ENCODE measurements at places on chromosomes 2 and 18.
A peak's percentile ranks its signal among the peaks of the same experiment; 100 is the strongest.

- H3K4me1 ChIP-seq = peaks cover 91% of the 10 kb centered on the region
- no peak for DNase-seq
- peaks cover 8% of the 10 kb centered on the region for H3K36me3 ChIP-seq
Measured at GRCh38 chr2:134177351-134177931, 76.4 kb upstream of the MGAT5 start.

- H3K27me3 ChIP-seq = no peaks in the 10 kb centered on the region
- no peak for DNase-seq
- H3K27ac ChIP-seq = no peak overlapping the region
- H3K4me1 ChIP-seq = no peaks in the 10 kb centered on the region
Measured at GRCh38 chr2:113776949-113777348, 20.5 kb upstream of the SLC35F5 start.

DNA sequence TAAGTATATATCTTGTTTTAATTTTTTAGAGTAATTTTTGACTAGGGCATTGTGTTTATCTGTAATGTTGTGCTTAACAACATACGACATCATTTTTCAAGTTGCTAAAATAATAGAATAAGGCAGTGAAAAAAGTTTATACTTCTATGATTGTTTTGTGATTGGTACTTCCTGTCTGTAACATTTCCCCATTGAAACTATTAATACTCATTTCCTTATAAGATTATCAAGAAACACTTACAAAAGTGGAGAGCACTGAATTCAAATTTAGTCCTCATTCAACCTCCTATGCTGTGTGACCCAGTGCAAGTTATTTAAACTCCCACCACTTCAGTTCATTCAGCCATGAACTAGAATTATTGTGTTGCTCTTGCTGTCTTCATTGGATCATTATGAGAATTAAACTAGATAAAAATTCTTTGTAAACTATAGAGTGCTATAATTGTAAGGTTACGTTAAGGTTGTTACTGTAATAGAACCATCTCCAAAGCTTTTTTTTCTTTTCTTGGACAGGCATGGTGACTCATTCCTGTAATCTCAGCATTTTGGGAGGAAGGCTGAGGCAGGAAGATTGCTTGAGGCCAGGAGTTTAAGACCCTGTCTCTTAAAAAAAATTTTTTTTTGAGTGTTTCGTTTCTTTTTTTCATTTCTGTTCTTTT, 2.8 kb downstream of the ETAA1 start:
- H3K27ac ChIP-seq = no peak overlapping the region
- no peaks in the 10 kb centered on the region for H3K4me1 ChIP-seq
- H3K27me3 ChIP-seq = no peaks in the 10 kb centered on the region
- DNase-seq = no peak

- no peaks in the 10 kb centered on the region for H3K27me3 ChIP-seq
- no peak overlapping the region for H3K27ac ChIP-seq
- DNase-seq = no peak
- peaks cover 9% of the 10 kb centered on the region for H3K36me3 ChIP-seq
Measured at GRCh38 chr2:195675783-195676427, 18.9 kb downstream of the SLC39A10 start.

DNA sequence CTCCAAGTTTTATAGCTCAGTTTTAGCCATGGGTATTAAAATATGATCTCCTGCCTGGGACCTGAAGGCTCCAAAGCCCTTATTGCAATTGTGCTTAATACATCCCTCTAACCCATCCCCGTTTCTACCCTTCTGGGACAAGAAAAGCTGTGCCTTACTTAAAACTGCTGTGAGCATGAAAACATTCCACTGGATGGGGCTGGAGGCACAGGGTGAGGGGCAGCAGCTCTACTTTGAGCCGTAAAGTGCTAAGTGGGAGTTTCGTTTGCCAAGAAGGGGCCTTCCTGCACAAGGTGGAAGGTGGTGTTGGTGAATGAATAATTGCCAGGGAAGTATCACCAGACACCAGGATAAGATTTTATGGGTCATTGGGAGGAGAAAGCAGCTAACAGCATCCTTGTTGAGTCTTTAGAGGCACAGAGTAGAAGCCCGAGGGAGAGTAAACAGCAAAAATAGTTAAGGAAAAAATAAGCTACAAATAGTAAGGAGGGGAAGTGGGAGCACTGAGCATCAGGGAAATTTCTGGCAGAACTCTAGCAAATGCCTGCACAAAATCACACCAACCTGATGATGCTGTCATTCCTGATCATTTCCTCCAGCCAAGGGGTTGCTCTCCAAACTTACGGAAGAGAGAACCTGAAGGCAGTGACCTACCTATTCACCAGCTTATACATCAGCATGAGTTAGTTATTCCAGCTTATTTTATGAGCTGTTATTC, 218.4 kb downstream of the MREG start:
- no peaks in the 10 kb centered on the region for H3K27me3 ChIP-seq
- H3K4me1 ChIP-seq = no peaks in the 10 kb centered on the region
- no peak overlapping the region for H3K27ac ChIP-seq
- no peak for DNase-seq
- no peak overlapping the region for H3K4me3 ChIP-seq

DNA sequence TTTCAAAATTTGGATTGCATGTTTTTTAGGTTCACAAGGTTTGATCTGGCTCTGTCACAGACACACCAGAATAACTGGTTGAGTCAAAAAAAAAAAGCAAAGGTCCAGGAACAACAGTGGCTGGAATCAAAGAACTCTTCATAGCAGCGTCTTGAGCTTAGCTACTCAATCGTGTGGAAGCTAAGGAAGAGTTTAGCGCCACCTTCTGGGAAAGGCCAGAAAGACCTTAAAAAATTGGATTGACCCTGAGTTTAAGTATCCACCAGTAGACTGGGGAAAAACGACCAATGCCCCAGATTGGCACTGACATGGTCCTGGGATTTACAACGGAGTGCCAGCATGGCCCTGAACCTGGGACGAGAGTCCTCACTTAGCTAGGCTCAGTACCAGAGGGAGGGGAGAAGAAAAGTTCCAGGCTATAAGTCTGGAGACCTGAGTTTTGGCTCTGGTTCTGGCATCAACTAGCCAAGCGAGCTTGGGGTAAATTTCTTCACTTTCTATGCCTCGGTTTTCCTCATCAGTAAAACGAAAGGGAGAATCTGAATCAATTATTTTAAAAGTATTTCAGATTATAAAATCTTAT, 71.1 kb upstream of the TFCP2L1 start:
- no peaks in the 10 kb centered on the region for H3K4me1 ChIP-seq
- no peak overlapping the region for H3K27ac ChIP-seq
- peaks cover 2% of the 10 kb centered on the region for H3K36me3 ChIP-seq

GRCh38 chr2:20565623-20566236, 85.2 kb downstream of the HS1BP3 start:
- no peak overlapping the region for H3K27ac ChIP-seq
- H3K36me3 ChIP-seq = no peaks in the 10 kb centered on the region
- no peak for DNase-seq
- peaks cover 4% of the 10 kb centered on the region for H3K27me3 ChIP-seq

DNA sequence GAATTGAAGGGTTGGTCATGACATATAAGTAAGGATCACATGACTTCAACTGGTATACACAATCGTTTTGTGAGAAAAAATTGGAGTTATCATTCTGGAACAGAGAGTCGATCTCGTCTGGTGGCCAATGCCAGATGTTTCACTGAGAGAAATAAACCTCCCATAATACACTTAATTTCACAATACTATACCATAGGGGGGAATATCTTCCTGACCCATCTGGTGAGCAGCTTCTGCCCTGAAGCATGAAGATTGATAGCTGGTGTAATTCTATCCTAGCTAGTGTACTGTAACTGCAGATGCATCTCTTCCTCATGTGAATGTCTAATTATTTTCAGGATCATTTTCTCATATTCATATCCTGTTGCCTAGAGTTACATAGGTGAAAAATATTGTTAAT, 15.7 kb upstream of the CDH7 start:
- no peak overlapping the region for H3K27ac ChIP-seq
- no peaks in the 10 kb centered on the region for H3K36me3 ChIP-seq
- no peaks in the 10 kb centered on the region for H3K4me1 ChIP-seq
- no peaks in the 10 kb centered on the region for H3K27me3 ChIP-seq
- no peak overlapping the region for H3K4me3 ChIP-seq

DNA sequence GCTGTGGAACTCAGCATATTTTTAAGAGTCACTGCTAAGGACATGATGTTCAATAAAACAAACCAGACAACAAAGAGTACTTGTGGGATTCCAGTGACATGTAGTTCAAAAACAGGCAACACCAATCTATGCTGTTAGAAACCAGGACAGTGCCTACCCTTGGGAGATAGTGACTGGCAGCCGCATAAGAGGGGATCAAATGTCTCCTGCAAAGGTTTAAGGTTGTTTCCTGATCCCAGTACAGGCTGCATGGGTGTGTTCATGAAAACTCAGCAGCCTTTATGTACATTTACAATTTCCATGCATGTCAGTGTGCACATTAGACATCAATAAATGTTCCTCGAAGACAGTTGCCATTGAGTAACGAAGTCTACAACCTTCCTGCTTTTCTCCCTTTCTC, 183.8 kb downstream of the PID1 start:
- no peaks in the 10 kb centered on the region for H3K4me1 ChIP-seq
- H3K4me3 ChIP-seq = no peak overlapping the region
- H3K27ac ChIP-seq = no peak overlapping the region
- H3K27me3 ChIP-seq = no peaks in the 10 kb centered on the region
- no peaks in the 10 kb centered on the region for H3K36me3 ChIP-seq

- no peak for DNase-seq
- H3K36me3 ChIP-seq = no peaks in the 10 kb centered on the region
- H3K27me3 ChIP-seq = no peaks in the 10 kb centered on the region
- H3K4me3 ChIP-seq = no peak overlapping the region
Measured at GRCh38 chr18:49524349-49524748, 37.3 kb upstream of the C18orf32 start.

DNA sequence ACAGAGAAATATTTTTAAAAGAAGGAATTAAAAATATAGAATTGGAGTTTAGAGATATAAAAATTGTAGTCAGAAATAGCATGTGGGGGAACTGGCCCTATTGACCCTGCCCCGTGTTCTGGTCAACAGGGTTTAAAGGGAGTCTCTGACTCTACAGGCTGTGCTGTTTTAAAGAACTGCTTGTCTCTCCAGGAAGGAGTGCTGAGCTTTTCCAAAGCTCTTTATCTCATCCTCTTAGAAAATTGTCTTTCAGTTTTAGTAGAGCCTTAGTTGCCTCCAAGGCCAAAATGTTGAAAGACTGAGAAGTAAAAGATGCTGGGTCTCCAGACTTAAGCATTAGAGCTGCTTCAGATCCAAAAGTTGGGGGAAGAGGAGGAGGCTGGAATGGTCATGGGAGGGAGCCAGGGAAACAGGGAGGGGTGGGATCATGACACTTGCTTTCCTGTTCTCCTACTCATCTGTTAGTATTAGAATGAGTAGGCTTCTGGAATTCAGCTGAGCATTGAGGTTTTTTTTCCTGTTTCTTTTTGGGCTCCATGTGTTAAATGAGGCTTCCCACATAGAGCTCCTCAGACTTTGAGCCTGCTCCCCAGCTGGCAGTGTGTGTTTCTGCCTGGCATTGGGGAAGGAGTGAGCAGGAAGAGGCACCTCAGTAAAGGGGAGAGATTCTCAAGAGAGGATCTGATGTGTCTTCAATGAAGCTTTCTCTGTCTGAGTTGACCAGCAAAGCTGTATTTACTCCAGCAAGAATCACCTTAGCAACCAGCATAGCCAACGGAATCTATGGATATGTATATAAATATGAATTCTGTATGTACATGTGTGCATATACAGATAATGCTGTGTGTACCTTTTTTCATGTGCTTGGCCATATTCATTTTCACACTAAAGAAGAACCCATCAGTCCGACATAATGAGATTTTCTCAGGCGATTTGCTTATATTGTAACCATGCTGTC, 186.8 kb upstream of the FBXO11 start:
- H3K27ac ChIP-seq = no peak overlapping the region
- H3K4me1 ChIP-seq = no peaks in the 10 kb centered on the region
- H3K27me3 ChIP-seq = no peaks in the 10 kb centered on the region
- no peaks in the 10 kb centered on the region for H3K36me3 ChIP-seq
- no peak for DNase-seq

- no peaks in the 10 kb centered on the region for H3K27me3 ChIP-seq
- H3K36me3 ChIP-seq = no peaks in the 10 kb centered on the region
- no peak for DNase-seq
- peaks cover 22% of the 10 kb centered on the region for H3K4me1 ChIP-seq
Measured at GRCh38 chr18:2588666-2589344, 17.4 kb downstream of the NDC80 start.

DNA sequence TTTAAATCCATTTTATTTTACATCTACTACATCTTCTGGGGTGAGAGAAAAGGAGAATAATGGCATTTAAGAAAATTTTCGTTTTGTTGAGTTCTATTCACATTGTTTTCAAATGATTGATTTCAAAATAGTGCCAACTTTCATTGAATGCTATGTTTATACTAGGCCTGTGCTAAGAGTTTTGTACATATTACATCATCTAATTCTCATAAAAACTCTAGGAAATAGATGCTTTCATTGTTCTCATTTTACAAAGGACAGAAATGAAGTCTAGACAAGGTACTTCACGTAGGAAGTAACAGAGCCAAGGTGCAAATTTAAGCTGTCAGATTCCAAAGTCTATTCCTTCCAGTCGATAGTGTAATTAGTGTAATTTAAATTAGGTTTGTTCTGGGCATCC, 402.8 kb upstream of the UBE2E3 start:
- H3K27me3 ChIP-seq = no peaks in the 10 kb centered on the region
- no peaks in the 10 kb centered on the region for H3K36me3 ChIP-seq
- no peaks in the 10 kb centered on the region for H3K4me1 ChIP-seq
- no peak overlapping the region for H3K27ac ChIP-seq

DNA sequence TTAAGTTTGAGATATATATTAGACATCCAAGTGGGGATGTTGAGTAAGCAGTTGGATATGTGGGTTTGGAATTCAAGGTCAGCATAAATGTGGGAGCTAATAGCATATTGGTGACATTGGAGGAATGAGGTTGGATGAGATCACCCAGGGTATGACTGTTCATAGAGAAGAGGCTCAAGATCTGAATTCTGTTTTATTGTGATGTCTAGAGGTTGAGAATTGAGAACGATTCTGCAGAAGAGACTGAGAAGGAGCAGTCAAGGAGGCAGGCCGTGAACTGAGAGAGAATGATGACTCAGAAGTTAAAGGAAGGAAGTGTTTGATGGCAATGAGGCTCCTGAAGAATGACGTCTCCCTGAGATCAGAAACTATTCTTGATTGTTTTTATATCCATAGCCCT, 5.9 kb downstream of the SERPINB11 start:
- H3K4me1 ChIP-seq = no peaks in the 10 kb centered on the region
- no peak for DNase-seq
- H3K4me3 ChIP-seq = no peak overlapping the region
- H3K27ac ChIP-seq = no peak overlapping the region
- H3K27me3 ChIP-seq = no peaks in the 10 kb centered on the region

GRCh38 chr2:85327160-85327821, 498 bp downstream of the TGOLN2 start:
- peak overlapping the region; percentile 61 for H3K4me3 ChIP-seq
- H3K4me1 ChIP-seq = peaks cover 37% of the 10 kb centered on the region
- H3K36me3 ChIP-seq = peaks cover 48% of the 10 kb centered on the region
- no peaks in the 10 kb centered on the region for H3K27me3 ChIP-seq
- DNase-seq = peak; percentile 67
- H3K27ac ChIP-seq = peak overlapping the region; percentile 83

GRCh38 chr18:23229472-23229871, 94.2 kb downstream of the CABLES1 start:
- H3K36me3 ChIP-seq = no peaks in the 10 kb centered on the region
- no peak overlapping the region for H3K27ac ChIP-seq
- no peak for DNase-seq
- no peaks in the 10 kb centered on the region for H3K27me3 ChIP-seq
- peaks cover 41% of the 10 kb centered on the region for H3K4me1 ChIP-seq

Measured in B cell (primary cell).